ENCODE measurements at places on chromosomes 3 and 15.

- no peak for DNase-seq
Measured at GRCh38 chr3:1561427-1561826, 468.6 kb downstream of the CNTN6 start.

- no peak for DNase-seq
Measured at GRCh38 chr3:160009525-160009924, 20.9 kb downstream of the IL12A start.

DNA sequence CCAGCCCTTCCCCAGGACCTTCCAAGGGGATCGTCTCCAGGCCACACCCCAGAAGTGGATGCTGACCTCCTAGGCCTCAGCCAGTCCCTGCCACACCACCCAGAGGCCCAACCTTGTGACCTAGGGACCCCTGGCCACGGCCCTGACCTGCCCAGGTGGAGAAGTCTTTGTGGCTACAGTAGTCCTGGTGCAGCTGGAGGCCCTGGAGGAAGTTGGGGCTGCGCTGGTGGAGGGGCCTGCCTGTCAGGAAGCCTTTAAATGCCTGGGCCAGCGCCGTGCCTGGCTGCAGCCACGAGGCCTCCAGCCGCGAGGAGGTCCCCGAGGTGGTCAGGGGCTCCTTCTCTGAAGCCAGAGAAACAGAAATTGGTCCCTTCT lies 23.4 kb downstream of the PLA2G4D start:
- DNase-seq, result no peak

DNA sequence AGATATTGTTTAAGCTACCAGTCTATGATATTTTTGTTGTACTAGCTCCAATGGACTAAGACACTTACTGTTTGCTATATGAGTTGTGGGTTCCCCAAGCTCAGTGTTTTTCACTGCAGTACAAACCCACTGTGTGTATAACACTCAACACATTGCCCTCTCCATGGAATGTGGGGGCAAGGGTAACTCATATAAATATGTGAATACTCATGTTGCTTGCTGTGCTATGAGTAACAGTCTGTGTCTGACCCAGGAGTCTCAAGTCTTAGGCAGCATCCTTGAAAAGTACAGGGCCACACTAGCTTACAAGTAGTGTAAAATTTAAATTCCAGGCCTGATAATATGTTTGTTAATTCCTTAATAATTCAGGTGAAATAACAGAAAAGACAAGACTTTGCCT lies 22.5 kb upstream of the CNTN3 start:
- no peak for DNase-seq

DNA sequence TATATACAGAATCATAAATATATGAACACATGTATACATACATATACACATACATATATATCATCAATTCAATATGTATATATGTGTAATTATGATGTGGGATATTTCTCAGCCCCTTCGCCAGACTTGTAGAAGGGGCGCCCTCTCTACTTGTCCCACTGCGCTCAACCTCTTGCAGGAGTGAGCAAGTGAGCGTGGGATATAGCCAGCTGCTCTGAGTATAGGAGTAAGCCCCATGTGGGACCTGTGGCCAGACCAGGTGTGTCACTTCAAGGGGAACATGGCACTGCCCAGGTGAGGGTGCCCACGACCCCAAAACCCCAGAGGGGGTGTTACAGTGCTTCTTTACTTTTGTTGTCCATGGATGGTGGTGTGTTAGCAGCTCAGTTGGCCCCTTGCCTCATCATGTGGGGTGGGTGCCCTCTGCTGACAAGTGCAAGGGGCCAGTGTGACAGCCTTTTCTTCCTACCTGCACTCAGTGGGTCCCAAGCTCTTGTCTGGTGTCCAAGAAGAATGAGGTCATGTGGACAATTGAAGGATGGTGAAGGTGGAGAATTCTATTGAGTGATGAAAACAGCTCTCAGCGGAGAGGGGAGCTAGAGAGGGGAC lies 304.1 kb downstream of the UNC13C start:
- no peak for DNase-seq

- DNase-seq, result no peak
Measured at GRCh38 chr3:25038922-25039321, 389.1 kb upstream of the RARB start.

DNA sequence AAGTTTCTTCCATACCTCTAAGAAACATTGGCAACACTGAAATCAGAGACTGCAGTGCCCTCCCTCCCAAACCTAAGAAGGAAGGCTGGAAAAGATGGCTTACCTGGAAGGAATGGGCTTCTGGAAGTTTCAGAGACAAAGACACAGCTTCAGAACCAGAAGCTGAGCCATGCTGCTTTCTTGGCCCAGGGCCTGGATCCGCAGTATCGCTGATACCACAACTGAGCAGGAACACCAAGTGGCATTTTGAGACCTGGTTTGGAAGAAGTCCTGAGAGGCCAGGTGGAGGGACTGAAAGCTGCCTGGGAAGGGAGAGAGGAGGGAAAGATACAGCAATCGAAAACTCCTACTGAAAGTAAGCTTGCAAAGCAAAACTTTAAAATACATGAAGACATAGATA lies 19.8 kb downstream of the GPR160 start:
- no peak for DNase-seq

DNA sequence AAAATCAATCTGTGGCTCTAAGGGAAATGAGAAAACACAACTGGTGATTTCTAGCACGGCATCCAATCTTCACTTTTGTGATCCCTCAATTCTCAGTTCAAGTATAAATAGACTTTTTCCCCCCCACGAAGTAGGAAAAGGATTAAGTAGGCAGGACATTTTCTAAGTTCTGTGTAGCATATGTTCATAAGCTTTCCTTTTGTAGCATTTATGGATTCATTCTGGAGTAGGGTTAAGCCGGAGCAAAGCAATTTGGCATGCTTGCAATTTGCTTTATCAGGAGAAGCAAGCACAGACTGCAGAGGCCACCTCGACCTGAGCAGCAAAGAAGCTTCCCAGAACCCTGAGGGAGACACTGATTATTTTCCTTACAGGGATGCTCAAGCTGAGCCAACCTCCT lies 66.3 kb downstream of the FHIT start:
- DNase-seq, result no peak
